Effector memory CD4-positive, alpha-beta T cell (primary cell): ENCODE measurements at places on chromosomes 2 and 18.

- no peak for DNase-seq
Observed at GRCh38 chr2:218557941-218558340, 10.2 kb downstream of the USP37 start.

DNA sequence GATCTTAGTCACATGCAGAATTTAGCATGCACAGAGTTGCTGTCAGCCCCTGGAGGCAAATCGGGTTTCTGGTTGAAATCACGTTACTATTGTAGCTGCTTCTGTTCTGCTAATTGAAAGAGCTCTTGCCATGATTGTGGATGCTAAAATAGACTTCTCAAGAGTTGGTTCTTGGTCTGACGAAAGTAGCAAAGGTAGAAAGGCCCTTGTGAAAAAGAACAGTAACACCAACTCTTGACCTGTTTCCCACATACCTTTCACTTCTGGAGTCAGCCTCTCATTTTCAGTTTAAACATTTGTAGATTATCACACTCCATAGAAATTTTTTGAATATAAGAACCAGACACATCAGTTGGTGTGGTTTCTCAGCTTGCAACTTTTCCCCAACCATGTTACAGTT lies 110.0 kb upstream of the EPB41L3 start:
- no peak for DNase-seq

DNA sequence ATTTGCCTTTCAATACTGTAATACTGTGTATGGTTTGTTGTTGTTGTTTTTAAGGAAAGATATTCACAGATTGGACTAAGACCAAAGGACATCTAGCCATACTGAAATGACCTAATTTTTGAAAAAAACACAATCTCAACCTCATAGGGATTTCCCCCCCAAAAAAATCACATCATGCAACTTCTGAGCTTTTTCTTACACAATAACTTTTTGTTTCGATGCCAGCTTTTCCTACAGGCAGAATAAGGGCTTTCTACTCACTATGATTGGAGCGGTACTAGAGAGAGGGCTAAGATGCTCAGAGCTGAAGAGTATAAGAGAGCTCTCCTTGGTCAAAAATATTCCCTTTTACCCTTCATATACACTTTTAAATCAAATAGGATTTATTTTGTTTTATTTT lies 32.4 kb upstream of the SLC3A1 start:
- no peak for DNase-seq

DNA sequence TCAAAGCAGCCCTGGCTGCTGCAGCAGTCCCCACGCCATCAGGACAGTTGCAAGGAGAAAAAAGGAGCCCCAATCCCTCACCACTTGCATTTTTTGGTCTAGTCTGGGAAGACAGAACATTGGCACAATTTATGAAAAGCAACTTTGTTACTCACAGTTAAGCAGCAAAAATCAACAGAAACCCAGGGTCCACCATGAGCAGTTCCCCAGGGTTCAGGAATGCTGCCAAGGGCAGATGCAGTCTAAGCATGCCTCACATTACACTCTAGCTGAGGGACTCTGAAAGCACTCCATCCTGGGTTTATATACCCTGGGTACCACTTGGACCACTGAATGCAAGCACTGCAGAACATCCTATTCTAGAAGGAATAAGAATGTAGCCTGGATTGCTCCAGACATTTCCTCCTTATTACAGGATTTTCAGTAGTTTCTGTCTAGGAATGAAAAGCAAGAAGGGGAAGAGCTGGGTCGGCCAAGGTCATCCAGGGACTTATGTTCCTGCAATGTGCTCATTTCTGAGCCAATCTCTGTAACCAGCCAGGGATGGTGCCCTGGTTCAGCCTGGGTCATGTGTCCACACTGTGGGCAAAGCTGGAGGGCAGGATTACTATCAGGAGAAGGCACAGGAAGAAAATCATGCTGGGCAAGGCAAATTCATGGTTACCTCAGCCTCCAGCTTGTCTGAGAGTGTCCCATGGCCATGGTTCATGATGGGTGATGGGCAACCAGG lies 19.5 kb upstream of the TMEM163 start:
- DNase-seq = no peak

GRCh38 chr2:97706708-97707345 lies 6.5 kb upstream of the ZAP70 start:
- no peak for DNase-seq

DNA sequence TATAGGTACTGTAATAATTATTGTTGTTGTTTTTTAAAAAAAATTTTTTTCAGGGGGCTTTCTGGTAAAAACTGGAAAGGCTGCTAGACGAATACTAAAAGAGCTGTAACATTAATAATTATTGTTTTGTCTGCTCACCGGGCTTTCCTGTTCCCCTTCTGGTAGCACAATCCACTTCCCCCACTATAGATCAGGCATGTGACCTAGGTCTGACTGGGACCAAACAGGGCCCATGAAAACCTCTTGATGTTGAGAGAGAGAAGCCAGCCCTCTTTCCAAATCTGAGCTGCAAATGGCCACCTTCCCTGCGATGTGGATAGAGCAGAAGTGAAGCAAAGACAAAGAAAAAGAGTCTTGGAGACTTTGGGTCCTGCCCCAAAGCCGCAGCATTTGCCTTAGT lies 23.4 kb downstream of the SH2D6 start:
- DNase-seq = no peak

DNA sequence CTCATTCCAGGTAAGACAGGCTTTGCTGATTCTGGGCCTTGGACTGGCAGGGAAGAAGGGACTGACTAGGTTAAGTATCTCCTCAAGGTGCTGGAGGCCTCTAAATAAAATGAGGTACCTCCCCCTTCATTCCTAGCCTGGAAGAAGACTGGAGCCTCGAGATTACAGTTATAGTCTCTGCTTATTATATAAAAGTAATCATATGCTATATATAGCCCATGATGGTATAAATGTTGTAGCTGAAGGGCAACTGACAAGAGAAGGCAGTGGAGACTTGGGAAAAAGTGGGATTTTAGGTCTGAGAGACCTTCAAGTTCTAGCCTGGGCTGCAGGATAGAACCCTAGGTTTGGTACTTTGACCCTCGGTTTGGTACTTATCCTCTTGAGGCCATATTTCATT lies 248.3 kb downstream of the PLCL1 start:
- DNase-seq = no peak

- DNase-seq = no peak
Observed at GRCh38 chr2:237514474-237515130, 27.6 kb downstream of the MLPH start.

GRCh38 chr2:137287913-137288639 lies 522.7 kb downstream of the THSD7B start:
- DNase-seq = no peak

- DNase-seq = no peak
Observed at GRCh38 chr2:83069724-83070123, 1389.4 kb downstream of the SUCLG1 start.

DNA sequence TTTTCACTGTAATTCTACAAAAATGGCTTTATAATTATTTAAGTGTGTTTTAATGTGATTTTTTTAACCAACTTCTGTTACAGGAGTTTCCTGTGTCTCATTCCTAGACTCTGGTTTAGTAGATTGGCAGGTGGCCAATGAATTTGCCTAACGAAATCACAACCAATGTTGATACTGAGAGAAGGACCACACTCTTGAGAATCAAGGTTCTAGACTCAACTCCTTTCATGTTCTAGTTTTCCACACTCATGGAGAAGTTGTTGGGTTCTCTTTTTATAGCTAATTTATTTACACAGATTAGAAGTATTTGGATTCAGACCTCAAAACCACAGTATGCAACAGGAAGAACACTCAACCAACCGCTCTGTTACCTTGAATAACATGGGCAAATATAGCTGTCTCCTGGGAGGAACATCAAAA lies 22.6 kb upstream of the USP34 start:
- no peak for DNase-seq

DNA sequence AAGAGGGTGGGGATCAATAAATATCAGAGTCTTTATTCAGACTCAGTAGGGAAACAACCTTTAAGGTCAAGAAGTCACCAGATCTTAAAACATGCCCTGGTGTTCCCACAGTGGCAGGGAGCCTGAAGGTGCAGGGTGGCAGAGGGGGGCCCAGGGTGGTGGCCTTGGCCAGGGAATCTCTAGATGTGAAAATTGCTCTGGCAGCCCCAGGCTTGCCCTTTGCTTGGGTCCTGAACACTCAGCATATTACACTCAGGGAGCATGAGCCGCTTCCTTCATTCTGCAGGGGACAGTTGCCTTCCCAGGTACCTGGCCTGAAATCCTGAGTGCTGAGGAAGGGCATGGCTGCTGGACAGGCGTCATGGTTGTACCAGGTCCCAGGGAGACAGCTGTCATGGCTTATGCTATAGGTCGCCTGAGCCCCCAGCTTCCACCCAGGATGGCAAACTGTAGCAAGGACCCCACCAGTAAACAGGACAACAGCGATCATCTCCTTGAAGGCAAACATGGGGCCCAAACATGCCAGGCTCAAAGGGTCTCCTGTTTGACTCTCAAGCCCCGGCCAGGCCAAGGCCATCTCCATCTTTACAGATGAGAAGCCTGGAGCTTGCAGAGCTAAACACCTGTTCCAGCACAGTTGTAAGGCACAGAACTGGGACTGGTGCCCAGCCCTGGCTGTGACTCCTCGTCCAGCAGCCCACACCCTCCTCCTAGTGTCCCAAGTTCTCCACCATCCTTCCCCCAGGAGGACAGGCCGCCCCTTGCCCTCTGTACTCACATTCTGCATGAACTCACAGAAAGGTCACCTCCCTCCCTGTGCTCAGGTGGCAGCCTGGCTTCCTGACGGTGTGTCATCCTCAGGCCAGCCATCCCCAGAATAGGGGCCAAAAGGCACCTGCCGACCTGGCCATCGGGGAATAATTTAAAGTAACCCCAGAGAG lies 14.6 kb downstream of the ABCG8 start:
- no peak for DNase-seq
